Stimulated activated CD8-positive, alpha-beta memory T cell treated with anti-CD3 and anti-CD28 coated beads, Interleukin-2, amount 100 ng/mL, for 48 hours (primary cell): ENCODE measurements at places on chromosomes 7 and 10.
A peak's percentile ranks its signal among the peaks of the same experiment; 100 is the strongest.

- DNase-seq: no peak
These were observed 25.7 kb upstream of the C1GALT1 start for GRCh38 chr7:7156663-7157062.

DNA sequence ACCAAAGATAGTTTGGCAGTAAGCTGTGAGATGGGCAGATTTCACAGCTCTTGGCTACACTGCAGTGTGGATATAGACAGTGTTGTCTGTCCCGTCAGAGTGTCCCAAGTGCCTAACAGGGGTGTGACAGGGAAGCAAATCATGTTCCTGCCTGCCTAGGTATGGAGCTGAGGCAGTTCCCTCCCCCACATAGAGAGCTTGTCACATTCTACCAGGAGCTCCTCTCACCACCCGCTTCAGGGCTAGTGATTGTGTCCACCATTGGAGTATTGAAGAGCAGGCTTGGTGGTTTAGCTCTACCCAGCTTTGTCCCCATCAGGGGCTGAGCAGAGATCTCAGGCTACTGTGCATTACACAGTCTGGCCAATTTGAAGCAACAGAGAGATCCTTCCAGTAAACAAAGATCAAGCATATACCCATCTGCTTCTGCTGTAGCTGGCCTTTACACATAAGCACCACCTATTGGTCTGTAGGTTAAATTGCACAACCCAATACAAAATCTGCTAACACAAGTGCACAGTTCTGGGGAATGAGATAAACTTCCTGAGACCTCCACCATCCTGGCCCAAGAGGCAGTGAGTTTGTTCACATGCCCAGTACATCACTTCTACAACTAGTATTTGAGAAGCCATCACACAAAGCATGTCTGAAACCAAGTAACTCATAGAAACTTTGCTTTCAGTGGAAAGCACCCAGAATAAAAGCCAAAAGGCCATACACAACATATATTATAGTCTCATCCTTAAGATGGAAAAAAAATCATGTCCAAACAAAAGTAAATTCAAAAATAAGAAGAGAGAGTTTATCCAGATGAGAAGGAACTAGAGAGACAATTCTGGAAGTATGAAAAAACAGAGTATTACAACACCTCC is 67.3 kb downstream of the GLCCI1 start:
- no peak for DNase-seq

DNA sequence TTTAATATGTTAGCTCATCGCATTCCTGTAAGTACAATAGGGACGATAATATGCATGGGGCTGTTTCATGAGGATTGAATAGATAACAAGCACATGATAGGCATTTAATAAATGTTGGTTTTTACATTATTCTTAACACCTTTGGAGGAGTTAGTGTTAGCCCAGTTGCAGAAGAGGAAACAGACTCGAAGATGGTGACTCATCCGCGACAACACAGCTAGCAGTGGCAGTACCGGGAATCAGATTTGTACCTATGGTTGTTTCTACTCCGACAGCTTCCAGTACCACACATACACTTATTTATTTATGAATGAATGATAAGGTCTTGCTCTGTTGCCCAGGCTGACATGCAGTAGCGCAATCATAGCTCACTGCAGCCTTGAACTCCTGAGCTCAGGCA is 2.9 kb downstream of the LRMDA start:
- DNase-seq: no peak

DNA sequence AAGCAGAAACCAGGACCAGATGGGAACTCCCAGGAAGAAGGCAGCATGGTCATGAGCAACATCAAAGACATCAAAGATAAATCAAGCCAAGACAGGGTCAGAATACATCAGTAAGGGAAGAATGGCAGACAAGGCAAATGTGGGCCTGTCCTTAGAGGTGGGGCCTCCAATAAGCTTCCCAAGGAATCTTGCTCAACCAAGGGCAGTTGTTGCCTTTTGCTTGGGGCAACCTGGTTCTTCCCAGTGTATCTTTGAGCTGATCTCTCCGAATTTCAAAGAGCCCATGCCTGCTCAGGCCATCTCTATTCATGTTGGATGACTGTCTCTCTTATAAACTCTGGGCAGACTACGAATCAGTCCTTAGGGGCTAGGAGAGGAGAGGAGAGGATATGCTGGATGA is 68.4 kb upstream of the HABP2 start:
- DNase-seq: no peak

DNA sequence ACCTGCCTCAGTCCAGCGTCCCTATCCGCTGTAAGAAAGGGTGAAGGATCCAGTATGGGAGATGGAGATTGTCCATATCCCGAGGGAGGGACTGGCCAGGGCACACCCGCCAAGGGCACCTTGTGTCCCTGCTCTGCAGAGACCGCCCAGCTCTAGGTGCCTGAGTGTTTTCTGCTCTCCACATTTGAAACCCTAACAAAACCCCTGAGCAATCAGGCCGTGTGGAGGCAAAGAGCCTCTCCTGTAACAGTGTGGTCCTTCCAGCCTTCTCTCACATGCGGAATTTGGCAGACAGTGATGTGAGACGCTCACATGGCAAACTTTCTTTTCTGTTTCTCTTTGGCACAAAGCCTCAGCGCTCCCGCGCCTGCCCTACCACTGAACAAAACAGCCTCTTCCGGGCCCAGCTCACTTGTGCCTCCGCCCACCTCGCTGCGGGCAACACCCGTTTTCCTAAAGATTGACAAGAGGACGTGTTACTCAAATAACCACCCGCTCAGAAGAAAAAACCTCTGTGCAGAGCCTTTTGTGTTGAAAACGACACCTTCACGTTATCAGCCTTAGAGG is 514.8 kb downstream of the DNAJB6 start:
- DNase-seq: peak; percentile 68

DNA sequence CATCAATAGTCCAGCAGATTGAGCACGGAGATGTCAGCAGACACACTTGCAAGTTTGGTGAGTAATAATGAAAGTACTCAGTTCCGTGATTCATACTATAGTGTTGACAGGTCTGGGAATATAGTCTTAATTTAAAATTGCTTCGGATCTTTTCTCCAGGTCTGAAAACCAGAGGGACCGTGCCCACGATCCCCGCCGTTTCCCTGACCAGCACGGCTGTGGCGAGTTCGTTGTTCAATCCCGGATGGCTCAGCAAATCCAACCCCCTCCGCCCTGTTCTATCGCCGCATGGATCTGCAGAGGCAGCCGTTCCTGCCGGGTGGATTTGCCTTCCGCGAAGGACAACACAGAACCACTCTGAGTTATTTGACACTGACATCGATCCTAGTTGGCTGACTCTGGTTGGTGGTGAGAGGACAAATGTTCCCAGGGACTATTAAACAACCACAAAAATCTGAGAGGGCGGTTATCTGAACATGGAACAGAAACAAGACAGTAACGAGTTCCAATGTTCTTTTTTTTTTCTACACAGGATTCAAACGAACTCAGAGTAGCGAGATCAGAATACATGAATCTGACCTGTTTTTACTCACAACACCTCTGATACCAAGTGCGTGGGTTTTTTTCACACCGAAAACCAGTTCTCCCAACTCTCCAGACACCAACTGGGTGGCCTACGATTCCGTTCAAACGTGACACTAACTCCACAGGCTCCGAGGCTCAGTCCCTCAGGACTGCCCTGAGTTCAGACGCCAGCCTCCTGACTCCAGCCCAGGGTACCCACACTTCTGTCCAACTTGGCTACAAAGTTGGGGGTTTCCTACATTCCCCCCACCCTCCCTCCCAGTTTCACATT is 52.7 kb downstream of the RBM17 start:
- DNase-seq: no peak

DNA sequence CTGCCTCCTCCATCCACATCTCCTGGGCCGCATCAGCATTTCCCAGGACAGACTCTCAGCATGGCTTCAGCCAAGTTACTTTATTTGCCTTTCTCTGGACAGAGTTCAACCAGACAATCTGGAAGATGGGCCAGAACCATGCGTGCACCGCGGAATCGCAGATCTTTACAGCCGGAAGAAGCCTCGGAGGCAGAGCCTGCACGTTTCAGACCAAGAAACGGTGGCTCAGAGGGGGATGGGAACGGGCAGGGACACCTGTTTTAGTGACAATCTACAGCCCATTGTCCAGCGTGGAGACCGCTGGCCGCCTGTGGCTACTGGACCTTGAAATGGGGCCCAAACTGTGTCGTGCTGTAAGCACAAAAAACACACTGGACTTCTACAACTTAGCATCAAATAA is 3.5 kb downstream of the VIPR2 start:
- no peak for DNase-seq

DNA sequence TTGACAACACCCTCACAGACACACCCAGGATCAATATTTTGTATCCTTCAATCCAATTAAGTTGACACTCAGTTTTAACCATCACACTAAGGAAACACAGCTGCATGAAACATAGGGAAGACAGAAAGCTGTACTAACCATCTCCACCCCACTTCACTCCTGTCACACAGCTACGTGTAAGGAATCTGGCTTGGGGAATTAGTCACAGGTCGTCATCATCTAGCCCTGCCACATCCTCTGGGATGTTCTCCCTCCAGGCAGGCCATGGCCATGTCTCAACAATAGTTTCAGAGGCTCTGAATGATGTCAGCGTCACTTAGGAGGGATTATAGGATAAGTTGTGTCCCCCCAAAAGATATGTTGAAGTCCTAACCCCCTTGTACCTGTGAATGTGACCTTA is 10.8 kb upstream of the SEMA3C start:
- no peak for DNase-seq

- no peak for DNase-seq
These were observed 48.0 kb downstream of the PFKFB3 start for GRCh38 chr10:6250745-6251144.

DNA sequence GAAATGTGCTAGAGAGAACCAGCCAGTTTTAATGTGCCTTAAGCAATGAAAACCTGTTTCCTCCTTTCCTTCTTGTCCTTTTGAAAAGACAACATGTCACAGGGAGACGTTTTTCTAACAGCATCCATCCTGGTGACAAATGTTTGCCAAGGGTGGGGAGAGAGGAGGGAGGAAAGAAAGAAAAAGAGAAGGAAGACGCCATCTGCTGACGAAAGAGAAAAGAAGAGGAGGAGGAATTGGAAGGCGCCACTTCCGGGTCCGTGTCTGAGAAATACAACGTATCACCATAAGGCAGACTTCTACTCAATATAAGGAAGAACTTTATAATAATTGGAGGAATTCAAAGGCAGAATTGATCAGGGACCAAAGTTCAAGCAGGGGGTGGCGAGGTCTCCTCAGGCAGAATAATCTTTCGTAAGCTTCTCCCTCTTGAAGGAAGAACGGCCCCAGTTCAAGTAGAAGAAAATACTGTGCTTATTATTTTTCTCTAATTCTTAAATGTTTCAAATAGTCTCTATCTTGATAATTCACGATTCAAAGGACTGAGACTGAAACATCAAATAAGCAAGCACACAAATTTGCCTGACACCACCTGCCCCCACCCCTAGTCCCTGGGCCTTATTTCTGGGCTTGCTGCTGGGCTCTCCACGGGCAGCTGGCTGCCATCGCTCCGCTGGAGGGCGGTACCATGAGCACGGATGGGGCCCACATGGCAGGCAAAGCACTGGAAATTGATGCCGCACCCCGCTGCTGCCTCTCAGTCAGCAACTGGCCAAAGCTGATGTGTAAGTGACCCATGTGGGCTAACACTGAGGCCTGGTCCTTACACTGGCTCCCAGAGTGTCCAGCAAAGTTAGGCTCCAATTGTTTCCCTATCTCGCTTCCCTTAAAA is 273.7 kb upstream of the KLF14 start:
- DNase-seq: no peak

DNA sequence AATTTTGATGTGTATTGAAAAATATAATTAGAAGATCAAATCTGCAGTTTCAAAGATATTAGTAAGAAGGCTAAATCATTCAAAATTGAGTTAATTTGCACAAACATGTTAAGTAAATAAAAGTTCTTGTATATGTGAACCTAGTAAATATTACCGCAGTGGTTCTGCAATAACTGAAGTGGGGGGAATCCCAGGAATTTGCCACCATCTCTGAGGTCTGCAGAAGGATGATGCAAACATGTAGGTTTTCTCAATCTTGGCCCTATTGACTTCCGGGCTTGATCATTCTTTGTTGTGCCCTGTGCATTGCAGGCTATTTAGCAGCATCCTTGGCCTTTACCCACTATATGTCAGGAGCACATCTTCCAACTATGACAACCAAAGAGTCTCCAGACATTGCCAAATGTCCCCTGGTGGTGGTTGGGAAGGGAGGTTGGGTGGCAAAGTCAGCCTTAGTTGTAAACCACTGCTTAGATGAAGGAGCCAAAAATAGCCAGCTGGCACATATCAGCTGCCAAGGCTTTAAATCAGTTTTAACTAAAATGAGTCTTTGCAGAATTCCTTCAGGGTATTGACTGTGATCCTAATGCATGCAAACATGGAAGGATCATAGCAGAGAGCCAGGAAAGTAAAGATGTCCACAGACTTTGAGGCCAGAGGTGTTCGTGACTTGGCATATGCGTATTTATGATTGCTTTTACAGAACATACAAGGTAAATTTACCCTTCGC is 146.3 kb downstream of the TRIL start:
- no peak for DNase-seq

- DNase-seq: no peak
These were observed 717.3 kb downstream of the XPNPEP1 start for GRCh38 chr10:109205929-109206585.

- DNase-seq: no peak
These were observed 5.9 kb downstream of the AKAP9 start for GRCh38 chr7:91946549-91946948.

DNA sequence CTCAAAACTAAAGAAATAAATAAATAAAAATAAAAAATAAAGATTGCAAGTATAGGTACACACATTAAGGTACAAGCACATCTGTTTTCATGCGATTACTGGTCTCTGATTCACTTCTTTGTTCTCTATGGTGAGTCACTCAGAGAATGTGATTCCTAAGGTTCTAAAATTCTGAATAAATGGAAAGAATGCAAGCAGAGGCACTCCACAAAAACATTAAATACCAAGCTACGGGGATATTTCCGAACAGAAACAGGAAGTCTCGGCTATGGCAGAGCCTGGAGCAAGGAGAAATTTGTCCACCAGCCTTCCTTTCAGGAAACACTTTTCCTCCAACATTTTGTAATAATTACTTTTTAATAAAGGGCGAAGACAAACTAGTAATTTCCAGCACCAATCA is 1.4 kb downstream of the VOPP1 start:
- no peak for DNase-seq

DNA sequence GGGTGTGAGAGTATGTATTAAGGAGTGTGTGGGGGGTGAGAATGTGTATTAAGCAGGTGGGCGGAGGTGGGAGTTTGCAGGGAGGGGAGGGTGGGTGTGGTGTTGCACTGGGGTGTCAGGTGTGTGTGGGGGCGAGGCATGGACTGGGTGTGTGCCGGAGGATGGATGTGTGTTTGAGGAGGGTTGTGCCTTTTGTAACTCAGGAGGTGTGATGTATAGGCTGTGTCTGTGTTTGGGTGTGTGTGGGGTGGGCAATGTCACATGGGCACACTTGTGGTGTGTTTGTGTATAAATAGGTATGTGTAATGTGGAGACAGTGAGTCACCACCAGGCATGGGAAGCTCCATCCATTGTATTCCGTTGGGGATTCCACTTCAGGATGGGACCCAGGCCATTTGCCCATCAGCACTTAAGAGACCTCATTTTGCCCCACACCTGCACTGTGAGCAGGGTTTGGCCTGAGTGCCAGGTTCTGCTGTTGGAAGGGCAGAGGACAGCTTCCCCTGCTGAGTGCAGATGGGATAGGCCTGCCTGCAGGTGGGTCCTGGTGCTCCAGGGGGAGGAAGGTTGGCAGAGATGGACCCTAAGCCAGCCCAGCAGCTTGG is 5.8 kb downstream of the UNC5B start:
- DNase-seq: no peak

- no peak for DNase-seq
These were observed 59.9 kb upstream of the ODAD2 start for GRCh38 chr10:28058746-28059145.

- DNase-seq: no peak
These were observed 228.8 kb upstream of the FAM3C start for GRCh38 chr7:121624958-121625357.
